ENCODE measurements at places on chromosomes 6 and 20. TPM values are rescaled to one million over a fixed set of nuclear protein-coding genes. Genes with fewer than 3 reads are reported as not detected.

UNC5CL gene
- total RNA-seq: 0.30 TPM

C6orf15 gene
- 4.7 TPM for total RNA-seq

GRCh38 chr20:49483696-49484123 is 1.2 kb upstream of the KCNB1 start:
- no peak for DNase-seq

- DNase-seq: peak; percentile 14
Observed at GRCh38 chr6:152952866-152953509, 29.9 kb downstream of the FBXO5 start.
